ENCODE measurements at places on chromosomes 13 and 19.

- no peak for DNase-seq
These were observed 69.7 kb upstream of the UBL3 start for GRCh38 chr13:29920025-29920643.

- peak; percentile 78 for DNase-seq
These were observed at the start of gene B3GNT8 for GRCh38 chr19:41426952-41427646. Gene B3GNT8 (minus strand): TSS chr19:41427374. CDS start chr19:41426778, 596 bp downstream.

- DNase-seq, result no peak
These were observed 8.4 kb downstream of the DACH1 start for GRCh38 chr13:71858647-71859046.

DNA sequence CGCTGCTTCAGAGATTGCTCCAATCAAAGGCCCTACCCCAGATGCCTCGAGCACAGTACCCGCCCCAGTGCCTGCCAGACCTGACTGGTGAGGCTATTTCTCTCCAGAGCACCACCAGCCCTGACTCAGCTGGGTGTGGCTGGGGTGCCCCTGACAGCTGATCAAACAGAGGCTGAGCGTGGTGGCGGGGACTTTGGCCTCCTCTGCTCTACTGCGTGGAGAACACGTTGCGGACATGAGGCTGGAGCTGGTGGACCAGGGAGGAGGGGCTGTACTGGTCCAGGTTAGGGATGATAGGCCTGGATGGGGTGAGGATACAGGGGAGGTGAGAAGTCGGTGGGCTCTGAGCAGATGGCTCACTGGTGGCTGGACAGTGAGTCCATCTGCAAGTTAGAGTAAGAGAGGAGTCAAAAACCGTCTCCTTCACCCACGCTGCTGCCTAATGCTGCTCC is 3.5 kb upstream of the DOCK6 start:
- no peak for DNase-seq

- DNase-seq, result no peak
These were observed 208.9 kb upstream of the TMTC4 start for GRCh38 chr13:100883453-100883852.

DNA sequence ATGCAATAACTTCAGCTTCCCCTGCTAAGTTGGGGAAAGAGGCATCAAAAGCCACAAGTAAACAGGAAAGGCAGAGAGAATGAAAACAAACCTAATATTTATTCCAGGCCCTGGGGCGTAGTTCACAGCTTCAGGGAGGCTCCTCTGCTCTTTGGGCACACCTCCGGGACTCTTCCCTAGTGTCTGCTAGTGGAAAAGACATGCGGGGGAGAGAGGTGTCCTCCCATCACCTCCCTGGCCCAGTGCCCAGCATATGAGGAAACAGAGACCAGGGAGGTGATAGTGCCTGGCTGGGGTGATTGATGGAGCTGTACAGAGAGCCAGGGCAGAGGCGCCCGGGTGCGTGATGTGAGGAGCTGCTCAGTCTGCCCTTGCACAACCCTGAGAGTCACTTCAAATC is 71.0 kb downstream of the RASL11A start:
- DNase-seq, result no peak

- DNase-seq, result peak; percentile 72
These were observed 19.8 kb downstream of the EPS8L1 start for GRCh38 chr19:55095260-55096060.

DNA sequence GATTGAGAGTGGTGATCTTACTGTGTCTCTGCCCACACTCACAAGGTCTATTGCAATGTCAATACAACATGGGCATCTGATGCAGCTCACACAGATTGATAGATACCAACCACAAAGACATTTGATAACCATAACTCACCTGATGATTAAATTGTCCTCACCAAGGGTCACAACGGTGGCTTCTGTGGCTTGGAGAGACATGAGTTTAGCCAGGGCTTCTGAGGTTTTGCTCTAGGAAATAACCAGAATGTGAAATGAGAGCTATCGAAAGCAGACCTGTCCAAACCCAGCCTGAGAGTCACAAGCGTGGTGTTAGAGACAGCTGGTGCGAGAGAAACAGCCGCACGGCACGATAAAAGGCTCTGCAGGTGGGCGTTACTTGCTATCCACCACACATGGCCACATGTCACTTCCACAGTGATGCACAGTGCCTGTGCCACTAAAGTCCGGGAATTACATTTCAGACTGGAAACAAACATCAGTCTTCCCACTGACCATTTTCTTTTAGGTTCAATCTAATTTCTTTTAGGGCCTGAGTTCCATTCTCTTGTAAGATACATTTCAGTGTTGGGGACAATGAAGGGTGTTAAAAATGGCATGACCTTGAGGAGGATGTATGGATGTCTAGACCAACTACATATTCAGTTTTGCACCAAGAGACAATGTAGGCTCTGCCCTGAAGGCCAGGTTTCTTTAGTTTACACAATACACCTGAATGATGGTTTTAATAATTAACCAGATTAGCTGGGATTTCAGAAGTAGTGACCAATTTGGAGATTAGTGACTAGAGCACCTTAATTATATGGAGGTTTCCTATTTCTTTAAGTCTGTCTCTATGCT is 53.7 kb downstream of the ATP7B start:
- DNase-seq, result no peak

- peak; percentile 56 for DNase-seq
These were observed 954 bp upstream of the RASIP1 start for GRCh38 chr19:48741129-48741999.

DNA sequence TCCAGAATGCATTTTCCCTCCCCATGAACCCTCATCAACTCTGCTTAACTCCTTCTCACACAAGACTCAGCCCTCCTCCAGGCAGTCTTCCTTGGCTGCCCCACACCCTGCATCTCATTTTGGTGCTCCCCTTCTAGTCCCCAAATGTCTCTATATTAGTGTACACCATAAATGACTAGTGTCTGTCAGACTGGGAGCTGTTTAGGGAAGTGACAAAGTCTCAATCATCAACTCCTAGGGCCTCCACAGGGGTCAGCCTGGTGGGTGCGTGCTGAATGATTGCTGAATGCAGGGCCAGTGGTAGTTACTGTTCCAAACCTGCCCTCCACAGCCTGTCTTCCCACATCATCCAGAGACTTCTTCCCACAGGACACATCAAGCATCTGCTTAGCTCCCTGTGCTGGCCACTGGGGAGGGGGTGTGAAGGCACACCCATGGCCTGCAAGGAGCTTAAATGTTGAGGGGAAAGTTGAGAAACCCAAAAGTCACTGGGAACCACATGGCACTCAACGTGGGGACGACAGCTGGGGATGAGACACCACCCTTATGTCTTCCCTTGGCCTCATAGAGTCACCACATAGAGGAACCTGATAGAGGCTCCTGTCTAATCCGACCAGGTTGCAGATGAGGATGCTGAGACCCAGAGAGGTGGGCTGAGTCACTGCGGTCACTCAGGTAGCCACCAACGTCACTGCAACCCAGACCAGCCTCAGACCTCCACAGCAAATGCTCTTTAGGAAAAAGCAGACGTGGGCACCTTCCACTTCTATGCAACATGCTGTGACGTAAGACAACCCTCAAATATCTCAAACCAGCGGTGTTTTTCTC is 79.3 kb upstream of the TM9SF2 start:
- DNase-seq, result no peak

Measured in ELF-1 (cell line).